ENCODE measurements at places on chromosomes 7 and 10.
A peak's percentile ranks its signal among the peaks of the same experiment; 100 is the strongest.

DNA sequence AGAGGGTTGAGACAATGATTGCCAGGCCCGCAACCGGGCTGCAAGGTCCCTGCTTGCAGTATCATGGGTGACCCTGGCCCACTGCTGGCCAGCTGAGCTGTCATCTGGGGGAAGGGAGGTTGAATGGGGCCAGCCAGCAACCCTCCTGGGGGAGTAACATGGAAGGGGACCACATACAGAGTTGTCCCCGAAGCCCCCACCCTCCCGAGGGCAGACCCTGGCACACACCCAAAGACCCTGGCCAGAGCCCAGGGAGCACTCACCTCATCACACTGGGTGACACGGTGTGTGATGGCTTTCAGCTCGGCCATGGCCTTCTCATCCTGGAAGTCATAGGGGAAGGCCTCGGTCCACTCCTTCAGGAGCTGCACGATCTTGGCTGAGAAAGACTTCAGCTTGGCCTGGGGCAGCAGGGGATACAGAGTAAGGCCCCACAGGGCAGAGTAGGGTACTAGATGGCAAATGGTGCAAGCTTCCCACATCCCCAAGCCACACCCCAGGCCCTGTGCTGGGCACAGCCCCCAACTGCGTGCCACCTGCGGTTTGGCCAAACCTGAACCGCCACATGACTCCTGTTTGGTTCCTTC, 63.4 kb downstream of the CSGALNACT2 start:
- DNase-seq, result no peak

DNA sequence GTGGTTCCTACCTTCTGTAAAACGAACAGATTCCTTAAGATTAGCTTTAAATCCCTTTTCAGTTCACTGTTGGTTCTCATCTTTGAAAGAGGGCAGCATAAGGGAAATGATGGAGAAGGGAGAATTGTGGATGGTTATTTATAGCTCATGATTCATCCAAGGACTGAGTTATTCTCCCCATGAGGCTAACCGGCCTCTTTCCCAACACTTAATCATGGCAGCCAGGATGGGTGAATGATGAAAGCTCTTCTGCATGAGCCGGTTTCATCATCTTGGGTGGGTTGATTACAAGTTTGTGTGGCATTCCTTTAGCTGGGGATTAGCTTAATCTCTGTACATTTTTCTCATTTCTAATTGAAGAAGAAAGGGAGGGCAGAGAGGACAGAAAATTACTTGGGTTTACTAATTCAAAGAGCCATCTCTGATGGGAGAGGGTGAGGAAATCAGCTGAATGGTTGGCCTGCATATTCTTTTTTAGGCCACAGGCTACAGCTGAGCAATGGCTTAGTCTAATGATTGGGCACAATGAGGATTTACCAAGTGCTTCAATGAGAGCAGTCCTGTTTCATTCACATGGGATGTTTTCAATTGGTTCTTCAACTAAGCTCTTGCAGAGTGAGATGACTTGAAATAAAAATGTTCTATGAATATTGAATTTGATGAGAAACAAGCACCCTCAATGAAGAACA, 250.0 kb downstream of the BMPER start:
- peak; percentile 72 for DNase-seq

GRCh38 chr10:104559935-104560334, 81.2 kb upstream of the SORCS3 start:
- DNase-seq, result peak; percentile 12

DNA sequence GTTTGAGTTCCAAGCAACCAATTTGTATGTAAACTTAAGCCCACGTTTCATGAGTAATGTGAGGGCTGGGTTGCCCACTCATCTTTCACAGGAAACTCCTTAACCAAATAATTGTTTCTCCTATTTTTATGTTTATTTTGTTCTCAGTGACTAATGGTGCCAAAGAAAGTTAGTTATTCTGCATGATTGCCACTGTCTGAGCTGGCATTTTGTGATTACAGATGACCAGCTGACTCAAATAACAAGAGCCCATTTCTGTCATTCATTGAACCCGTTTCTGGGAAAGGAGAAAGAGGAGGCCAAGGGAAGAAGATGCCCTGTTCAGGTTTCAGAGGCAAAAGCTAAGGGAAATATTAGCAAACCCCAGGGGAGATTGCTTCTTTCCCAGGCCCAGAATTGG, 186.9 kb upstream of the MYO3A start:
- DNase-seq, result peak; percentile 90

DNA sequence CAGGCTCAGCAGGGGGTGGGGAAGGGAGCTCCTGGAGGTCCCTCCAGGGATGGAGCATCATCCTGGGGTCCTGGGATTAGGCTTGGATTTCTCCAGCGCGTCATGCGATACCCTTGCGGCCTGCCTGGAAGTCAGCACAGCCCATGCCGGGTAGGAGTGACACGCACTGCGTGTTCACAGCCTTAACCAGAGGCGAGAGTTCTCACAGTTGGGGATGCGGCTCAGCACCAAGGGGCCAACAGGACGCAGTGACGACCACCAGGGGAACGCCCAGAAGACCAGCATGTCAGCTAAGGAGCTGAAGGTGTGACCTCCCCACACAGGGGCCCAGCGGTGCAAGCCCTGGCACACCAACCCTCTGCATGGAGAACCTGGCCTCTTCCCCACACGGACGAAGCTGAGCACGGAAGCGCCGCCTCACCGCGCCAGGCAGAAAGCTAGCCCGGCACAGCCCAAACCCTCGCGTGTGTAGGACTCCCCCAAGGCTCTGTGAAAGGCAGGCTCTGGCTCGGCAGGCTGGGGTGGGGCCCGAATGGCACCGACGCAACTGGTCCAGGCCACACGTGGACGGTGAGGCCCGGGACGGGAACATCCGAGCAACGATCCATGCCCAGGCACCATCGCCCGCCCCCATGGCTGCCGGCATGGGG, 198.6 kb downstream of the ELFN1 start:
- no peak for DNase-seq

DNA sequence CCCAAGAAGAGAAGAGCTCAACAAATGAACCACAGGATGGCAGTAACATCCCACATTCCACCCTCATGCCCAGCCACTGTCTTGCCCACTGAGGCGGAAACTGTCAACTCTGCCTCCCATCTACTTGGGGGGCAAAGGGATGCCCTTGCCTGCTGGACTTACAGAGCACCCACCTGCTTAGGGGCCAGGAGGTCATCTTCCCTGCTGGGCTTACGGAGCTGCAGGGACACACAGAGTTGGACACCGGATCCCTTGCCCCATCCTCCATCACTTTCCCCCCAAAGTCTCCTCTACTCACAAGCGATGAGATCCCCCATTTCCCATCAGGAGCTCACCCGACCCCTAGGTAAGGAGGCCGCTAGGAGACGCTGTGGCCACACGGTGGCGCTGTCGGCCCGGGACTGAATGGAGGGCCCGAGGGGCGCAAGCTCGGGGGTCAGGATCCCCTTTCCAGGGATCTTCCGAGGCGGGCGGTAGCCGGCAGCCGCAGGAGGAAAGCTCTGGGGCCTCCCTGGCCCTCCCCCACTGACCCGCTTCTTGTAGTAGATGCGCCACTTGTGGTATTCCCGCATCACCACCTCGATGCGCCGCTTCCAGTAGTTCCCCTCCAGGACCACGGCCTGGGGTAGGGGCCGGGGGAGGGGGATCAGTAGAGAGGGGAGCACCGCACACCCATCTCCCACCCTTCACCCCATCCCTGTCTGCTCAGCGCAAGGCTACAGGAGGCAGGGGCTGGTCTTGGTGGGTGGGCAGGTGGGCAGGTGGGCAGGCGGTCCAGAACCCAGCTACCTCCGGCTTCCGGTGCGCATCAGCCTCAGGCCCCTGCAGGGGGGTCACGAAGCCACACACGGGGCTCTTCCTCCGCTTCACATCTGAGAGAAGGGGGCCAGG, 17.3 kb downstream of the MLXIPL start:
- DNase-seq, result peak; percentile 43

DNA sequence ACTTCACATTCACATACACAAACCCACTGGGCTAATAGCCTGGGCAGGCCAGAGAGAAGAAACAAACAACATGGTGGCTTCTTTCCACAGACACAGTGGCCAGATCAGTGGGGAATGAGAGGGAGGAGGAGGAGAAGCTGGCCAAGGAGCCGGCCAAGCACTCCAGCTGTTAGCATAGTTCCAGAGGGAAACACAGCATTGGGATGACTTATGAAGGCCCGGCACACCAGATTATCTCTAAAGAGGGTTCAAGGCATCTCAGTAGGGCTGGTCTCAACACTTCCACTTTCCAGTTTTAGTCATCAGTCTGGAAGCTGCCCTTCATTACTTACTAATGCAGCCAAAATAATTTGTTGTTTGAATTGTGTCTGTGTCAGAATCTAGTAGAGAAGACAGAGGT, 42.1 kb upstream of the GPR26 start:
- no peak for DNase-seq

- DNase-seq, result no peak
These were observed 82.8 kb upstream of the PDE1C start for GRCh38 chr7:32153006-32153405.

- no peak for DNase-seq
These were observed 19.7 kb downstream of the BNIP3 start for GRCh38 chr10:131961777-131962662.

DNA sequence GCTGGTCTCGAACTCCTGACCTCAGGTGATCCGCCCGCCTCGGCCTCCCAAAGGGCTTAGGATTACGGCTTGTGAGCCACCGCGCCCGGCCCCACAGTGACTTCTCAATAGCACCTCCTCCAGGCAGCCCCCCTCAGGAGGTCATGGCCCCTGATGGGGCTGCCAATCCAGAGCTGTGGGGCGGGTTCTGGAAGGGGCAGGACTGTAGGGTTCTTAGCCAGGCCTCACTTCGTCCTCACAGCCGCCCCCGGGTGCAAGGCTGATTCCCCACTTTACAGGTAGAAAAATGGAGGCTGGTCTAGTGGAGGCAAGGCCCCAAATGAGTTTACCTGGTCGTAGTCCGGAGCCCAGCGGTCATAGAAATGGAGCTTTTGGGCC, 638 bp downstream of the METTL27 start:
- peak; percentile 44 for DNase-seq

GRCh38 chr7:35707422-35707821, 12.5 kb upstream of the HERPUD2 start:
- peak; percentile 39 for DNase-seq

- DNase-seq, result peak; percentile 55
These were observed 134.3 kb downstream of the PRKCQ start for GRCh38 chr10:6445671-6446316.

- peak; percentile 28 for DNase-seq
These were observed 48.5 kb downstream of the GNAT3 start for GRCh38 chr7:80463272-80463920.

DNA sequence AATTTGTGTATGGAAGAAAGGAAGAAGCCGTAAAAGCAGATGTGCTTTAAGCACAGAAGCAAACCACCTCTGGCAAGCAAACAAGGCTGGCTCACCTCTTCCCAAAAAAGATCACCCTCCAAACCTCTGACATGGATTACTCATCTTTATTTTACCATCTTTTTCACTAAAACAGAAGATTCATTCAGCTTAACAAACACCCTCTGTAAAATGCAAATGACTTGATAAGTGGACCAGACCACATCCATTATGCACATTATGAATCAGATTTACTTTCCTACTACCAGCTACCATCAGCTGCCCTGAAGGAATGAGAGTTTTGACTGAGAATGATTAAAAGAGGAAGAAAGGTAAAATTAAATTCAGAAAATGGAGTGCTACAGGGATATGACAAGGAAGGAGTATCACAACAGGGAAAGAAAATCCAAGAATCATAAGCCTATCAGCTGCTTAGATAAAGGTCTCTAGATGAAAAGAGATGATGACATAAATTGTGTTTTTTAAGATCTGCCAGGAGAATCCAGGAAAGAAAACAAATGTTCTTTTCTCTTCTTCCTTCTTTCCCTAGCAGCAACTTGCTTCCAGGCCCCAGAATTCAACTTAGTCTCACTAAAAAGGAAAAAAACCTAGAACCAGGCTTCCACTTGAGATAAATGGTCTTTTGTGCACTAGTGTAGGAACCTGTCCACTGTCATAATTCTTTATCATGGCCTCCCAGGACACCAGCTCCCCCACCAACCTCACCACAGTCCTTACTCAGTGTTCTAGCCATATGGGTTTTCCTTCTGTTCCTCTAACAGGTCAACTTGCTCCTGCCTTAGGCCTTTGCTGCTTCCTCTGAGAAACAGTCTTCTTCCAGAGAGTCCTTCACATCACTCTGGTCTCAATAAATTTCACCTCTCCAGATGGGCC, 47.4 kb downstream of the JAZF1 start:
- DNase-seq, result peak; percentile 12

GRCh38 chr10:113610631-113611601, 52.9 kb downstream of the NRAP start:
- DNase-seq, result no peak

DNA sequence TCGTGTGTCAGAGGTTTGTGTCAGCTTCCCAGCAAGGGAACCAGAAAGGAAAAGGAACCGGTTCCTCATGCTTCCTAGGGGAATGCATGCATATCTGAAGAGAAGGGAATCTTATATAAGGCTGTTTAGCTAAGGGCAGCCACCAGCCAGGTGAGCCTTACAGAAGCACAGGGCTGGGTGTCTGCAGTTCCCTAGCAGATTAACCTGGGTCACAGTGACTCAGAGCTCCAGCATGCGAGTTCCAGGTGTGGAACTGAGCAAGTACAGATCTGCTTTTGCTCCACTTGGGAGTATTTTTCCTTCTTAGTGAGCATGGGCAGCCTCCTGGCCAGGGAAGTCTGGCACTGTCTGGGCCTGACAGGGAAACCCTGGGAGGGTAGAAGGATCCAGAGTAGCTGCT, 957 bp upstream of the ANKRD2 start:
- DNase-seq, result peak; percentile 92

DNA sequence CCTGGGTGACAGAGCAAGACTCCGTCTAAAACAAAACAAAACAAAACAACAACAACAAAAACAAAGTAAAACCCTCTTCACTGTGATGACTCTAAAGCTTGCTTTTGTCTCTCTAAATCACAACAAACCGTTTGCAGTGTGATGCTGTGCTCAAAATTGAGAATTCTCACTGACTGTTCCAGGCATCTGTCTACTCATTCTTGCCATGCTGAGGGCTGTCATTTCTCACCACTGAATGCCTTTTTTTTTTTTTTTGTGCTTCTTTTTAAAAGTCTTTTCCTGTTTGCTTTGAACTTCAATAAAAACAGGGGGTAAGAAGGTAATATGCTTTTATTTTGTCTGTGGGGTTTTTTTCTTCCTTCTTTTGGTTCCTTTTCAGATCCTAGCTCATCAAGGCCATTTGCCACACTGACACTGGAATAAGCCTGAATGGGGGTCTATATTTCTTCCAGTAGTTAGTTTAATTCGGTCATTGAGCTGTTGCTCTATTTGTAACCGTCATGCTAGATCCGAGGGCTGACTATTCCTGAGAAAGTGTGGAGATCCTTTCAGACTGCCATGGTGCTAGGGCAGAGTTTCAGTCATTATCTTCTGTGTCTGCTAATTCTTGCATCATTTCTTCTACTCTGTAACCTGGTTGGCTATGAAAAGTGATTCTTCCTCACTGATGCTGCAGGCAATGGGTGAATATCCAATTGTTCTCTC, 10.6 kb downstream of the FAS start:
- no peak for DNase-seq

GRCh38 chr7:80135309-80136104, 876 bp downstream of the GNAI1 start:
- DNase-seq, result peak; percentile 41

- DNase-seq, result no peak
These were observed 162.2 kb upstream of the FAM3C start for GRCh38 chr7:121558288-121558687.

GRCh38 chr10:116465546-116465945, 37.9 kb downstream of the PNLIPRP3 start:
- no peak for DNase-seq

GRCh38 chr7:112010109-112010508, 196.1 kb downstream of the DOCK4 start:
- no peak for DNase-seq

Measured in kidney tubule cell (primary cell).